ENCODE measurements at places on chromosomes 13 and 19.
A peak's percentile ranks its signal among the peaks of the same experiment; 100 is the strongest.

- no peak for DNase-seq
Measured at GRCh38 chr19:49918089-49918488, 10.9 kb upstream of the ATF5 start.

- no peak for DNase-seq
Measured at GRCh38 chr13:46630431-46631178, 77.6 kb downstream of the LRCH1 start.

GRCh38 chr13:27404680-27405079, 19.7 kb upstream of the GTF3A start:
- no peak for DNase-seq

GRCh38 chr19:2227415-2228156, 8.5 kb downstream of the PLEKHJ1 start:
- no peak for DNase-seq

DNA sequence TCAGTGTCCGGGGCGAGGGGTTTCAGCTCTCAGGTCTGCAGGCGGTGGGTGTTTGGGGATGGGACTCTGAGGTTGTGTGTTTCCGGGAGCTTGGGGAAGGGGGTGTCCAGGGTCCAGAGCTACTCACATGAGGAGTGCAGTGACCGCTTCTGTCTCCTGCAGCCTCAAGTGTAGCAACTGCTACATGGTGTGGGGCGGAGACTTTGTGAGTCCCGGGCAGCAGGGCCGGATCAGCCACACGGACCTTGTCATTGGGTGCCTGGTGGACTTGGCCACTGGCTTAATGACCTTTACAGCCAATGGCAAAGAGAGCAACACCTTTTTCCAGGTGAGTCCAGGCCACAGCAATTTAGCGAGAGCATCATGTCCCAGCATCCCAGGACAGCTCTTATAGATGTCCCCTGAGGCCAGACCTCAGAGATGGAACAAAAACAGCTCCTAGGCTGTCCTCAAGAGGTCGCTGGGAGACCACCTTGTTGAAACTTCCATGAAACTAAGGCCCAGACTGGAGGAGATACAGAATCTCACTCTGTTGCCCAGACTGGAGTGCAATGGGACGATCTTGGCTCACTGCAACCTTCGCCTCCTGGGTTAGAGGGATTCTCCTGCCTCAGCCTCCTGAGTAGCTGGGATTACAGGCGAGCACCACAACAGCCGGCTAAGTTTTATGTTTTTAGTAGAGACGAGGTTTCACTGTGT, 44.9 kb downstream of the RYR1 start:
- DNase-seq: no peak

- DNase-seq: no peak
Measured at GRCh38 chr13:111595276-111595675, 274.8 kb downstream of the TEX29 start.

DNA sequence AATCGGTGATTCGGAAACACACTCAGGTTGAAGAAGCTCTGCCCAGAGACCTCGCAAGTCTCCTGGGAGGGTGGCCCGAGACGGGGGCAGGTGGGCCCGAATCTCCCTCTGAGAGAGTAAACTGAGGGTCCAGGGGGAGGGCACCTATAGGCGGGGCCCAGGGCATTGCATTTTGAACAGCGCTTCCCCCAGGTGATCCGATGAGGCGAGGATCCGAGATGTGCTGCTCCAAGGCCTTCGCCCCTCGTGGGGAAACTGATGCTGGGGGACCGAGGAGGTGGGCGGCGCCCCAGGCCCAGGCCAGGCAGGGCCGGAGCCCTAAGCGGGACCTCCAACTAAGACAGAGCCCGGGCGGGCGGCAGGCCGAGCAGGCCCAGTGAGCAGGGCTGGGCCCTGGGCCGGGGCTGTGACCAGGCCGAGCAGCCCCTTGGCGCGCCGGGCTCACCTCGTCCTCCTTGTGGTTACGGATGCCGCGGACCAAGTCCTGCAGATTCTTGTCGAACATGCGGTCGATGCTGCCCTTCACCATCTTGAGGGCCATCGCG, 500 bp downstream of the AP3D1 start:
- DNase-seq: no peak

GRCh38 chr13:79258489-79258888, 147.6 kb downstream of the RBM26 start:
- no peak for DNase-seq

DNA sequence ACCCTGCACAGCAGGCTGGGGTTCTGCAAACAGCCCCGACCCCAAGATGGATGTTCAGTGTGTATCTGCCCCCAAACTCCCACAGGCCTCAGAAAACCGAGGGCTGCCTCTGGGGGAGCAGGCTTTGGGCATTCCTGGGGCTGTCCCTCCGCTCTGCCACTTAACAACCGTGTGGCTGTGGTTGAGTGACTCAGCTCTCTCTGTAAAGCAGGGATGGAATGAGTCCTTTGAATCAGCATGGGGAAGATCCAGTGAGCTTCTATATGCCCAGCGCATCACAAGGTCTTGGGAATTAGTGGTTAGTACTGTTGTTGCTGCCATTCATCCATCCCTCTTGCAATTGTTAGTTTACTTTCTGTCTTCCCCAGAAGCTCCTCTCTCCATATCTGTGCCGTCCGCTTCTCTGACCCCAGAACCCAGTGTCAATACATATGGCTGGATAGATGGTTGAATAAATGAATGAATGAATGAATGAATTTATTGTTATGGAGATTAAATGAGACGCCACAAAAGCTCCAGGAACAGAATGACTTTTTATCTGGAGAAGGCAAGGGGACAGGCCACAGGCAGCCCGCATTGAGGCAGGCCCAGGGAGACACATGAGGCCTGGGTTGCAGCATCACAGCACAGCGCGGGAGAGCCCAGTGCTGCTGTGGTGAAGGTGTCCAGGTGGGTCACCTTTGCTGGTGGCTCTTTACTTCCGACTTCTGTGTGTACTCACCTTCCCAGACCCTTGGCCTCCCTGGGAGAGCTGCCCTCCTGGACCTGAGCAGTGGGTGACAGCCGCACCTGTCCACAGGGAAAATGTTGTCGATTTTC, 89.2 kb downstream of the RGCC start:
- DNase-seq: no peak

GRCh38 chr13:23411706-23412105, 21.8 kb downstream of the SACS start:
- no peak for DNase-seq

GRCh38 chr13:40651866-40652587, 14.4 kb downstream of the FOXO1 start:
- no peak for DNase-seq

DNA sequence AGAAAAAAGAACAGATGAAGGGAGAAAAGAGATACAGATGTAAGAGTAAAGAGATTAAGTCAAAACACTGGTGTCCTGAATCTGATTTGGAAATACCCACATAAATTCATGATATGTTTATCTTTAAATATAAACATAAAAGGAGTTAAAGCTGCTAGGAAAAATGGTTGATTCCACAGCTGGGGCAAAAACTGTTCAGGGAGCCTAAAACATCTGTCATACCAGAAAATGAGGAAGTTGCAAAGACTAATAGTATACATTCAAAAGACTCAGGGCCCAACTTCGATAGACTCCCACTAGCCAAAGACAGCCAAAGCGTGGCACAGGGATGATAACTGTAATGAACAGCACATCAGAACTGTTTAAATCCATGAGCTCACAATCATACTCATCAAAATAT, 62.0 kb downstream of the ABCC4 start:
- no peak for DNase-seq

GRCh38 chr13:19862481-19863313, 752 bp downstream of the ZMYM5 start:
- DNase-seq: no peak

- DNase-seq: no peak
Measured at GRCh38 chr13:75705395-75705794, 69.3 kb downstream of the LMO7 start.

DNA sequence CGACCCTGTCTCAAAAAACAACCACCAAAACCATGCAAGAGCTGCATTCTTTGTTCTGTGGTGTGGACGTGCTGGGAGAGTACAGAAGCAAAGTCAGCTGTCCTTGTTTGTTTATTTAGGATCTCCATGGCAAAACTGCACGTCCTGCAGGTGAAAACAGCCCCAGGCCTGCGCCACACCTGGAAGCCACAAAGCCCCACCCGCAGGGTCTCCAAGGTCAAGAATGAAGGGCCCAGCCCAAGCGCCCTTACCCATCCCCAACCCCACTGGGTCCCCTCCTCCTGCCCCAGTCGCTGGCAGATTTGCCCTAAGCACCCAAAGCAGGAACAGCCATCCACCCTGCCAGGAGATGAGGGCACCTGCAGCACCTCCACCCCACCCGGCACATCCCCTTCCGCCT, 10.5 kb downstream of the MBD3 start:
- DNase-seq: no peak

DNA sequence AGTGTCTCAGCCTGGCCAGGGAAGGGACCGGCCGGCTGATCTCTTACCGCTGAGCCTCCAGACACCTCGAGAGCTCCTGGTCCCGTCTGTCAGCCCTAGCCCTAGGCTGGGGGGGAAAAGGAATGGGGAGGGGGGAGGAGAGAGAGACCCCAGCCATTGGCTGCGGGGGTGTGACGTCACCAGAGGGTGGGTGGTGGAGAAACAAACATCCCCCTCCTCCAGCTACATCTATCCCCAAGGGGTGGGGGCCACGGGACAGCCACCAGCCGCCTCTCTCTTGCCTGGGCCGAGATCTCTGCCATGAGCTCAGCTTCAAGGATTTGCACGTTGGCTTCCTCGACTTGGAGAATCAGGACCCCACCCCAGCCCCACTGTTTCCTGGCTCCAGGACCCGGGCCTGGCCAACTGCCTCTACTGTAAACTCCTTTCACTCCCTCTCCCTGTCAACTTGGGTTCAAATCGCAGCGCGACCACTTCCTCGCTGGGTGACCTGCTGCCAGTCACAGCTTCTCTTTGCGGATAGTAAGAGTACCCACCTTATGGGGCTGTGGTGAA, at the start of gene PRX:
Gene PRX, minus strand, starts transcription at position 88 of the 555 bp plus-strand sequence. CDS start 5,446 bp downstream, outside the sequence.
- no peak for DNase-seq

GRCh38 chr19:4374498-4375163, 25.7 kb downstream of the SH3GL1 start:
- peak; percentile 74 for DNase-seq

GRCh38 chr19:44876930-44877535, 14.0 kb upstream of the TOMM40 start:
- no peak for DNase-seq

GRCh38 chr13:44629465-44630183, 53.5 kb upstream of the TSC22D1 start:
- DNase-seq: no peak

DNA sequence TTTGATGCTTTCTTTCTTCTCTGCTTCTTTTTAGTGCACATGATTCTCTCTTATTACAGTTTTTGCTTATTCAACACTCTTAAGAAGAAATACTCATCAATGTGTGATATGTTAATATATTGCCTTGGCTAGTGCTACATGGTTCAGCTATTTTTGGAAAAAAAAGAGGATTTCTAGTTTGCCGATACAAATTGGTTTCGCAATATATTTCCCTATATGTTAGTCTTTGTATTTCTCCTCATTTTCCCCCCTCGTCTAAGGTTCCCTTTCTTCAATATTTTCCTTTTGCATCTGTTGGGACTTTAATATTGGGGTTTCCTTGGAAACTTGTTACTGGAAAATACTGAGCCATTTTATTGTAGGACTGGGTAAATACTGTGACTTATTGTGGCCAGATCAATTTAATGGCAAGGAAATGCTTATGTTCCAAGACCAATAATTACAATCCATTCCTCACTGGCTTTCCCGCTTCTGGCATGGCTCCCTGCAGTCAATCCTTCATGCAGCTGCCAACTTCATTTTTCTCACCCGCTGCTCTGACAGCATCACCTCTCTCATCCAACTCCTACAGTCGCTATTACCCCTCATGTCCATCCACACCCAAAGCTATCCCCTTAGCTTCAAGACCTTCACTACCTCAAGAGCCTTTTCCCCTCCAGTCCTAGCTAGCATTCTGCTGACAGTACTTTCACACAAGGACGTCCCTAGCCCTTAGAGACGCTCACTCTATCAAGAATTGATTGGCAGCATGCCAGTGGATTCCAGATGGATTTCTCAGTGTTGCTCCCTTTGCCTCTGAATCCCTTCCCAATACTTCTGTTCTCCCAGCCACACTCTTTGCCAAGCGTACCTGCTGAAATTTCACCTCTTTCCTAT, 280.1 kb upstream of the TMTC4 start:
- no peak for DNase-seq

GRCh38 chr19:2796659-2797266, 11.5 kb downstream of the THOP1 start:
- no peak for DNase-seq

DNA sequence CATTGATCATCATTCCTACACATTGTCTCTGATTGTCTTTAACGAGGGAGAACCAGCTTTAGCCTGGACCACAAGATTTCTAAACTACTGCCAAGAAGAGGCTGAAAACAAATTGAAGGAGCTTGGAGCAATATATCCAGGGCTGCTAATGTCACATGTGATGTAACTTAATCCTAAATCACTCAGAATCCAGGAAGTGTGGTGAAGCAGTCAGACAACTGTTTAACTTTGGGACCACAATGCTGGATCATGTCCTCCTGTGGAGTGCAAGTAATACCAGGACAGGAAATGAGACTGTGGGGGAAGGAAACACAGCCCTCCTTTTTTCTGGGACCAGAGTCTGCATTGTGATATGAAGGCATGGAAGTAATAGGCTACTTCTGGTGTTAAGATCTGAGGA, 430.2 kb downstream of the KCTD12 start:
- no peak for DNase-seq

- DNase-seq: no peak
Measured at GRCh38 chr13:73467125-73467524, 408.3 kb downstream of the KLF5 start.

GRCh38 chr13:84130495-84131114, 248.3 kb upstream of the SLITRK1 start:
- DNase-seq: no peak

DNA sequence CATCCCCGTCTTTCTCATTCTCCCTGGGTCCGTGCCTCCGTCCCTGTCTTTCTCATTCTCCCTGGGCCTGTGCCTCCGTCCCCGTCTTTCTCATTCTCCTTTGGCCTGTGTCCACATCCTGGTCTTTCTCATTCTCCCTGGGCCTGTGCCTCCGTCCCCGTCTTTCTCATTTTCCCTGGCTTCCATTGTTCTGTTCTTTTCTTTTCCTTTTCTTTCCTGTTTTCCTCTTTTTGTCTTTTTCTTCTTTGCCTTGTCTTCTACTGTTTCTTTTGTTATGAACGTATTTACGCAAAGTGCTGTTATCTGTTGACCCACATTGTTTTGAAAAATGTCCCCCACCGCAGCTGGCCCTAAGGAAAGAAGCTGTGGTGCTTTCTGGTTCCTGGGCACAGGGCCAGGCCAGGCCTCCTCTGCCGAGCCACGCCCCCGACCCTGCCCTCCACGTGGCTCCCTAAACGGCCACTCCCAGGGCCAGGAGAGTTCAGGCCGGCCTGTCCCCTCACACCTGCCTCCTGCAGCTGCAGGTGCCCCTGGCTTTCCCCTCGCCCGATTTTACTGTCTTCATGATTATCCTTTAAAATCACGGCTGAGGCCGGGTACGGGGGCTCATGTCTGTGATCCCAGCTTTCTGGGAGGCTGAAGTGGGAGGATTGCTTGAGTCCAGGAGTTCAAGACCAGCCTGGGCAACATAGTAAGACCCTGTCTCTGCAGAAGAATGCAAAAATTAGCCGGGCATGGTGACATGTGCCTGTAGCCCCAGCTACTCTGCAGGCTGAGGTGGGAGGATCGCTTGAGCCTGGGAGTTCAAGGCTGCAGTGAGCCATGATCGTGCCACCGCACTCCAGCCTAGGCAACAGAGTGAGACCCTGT, 14.0 kb upstream of the TMPRSS9 start:
- DNase-seq: no peak

GRCh38 chr19:39246951-39247669, 1.5 kb downstream of the IFNL4 start:
- no peak for DNase-seq

- DNase-seq: no peak
Measured at GRCh38 chr19:38542040-38542439, 75.7 kb downstream of the MAP4K1 start.

- DNase-seq: peak; percentile 17
Measured at GRCh38 chr13:32902874-32903273, 113.3 kb upstream of the KL start.

Measured in thoracic aorta (tissue), 2 donors.